Activated CD4-positive, alpha-beta T cell treated with anti-CD3 and anti-CD28 coated beads, Interleukin-2, amount 10 ng/mL, durations not matched to agents 7 days and 5 days (primary cell): ENCODE measurements at places on chromosomes 12 and 14. TPM values are rescaled to one million over a fixed set of nuclear protein-coding genes. Genes with fewer than 3 reads are reported as not detected.
A peak's percentile ranks its signal among the peaks of the same experiment; 100 is the strongest.

GRCh38 chr14:104282332-104283196 lies 144.2 kb downstream of the KIF26A start:
- H3K36me3 ChIP-seq: no peaks in the 10 kb centered on the region
- no peaks in the 10 kb centered on the region for H3K4me1 ChIP-seq
- H3K27ac ChIP-seq: no peak overlapping the region
- no peak overlapping the region for H3K4me3 ChIP-seq
- DNase-seq: no peak

- H3K4me3 ChIP-seq: no peak overlapping the region
- H3K36me3 ChIP-seq: no peaks in the 10 kb centered on the region
- H3K27ac ChIP-seq: no peak overlapping the region
- H3K27me3 ChIP-seq: no peaks in the 10 kb centered on the region
- no peak for DNase-seq
Observed at GRCh38 chr12:82124711-82125380, 233.3 kb downstream of the CCDC59 start.

- H3K36me3 ChIP-seq: no peaks in the 10 kb centered on the region
- H3K27me3 ChIP-seq: no peaks in the 10 kb centered on the region
- H3K27ac ChIP-seq: no peak overlapping the region
- H3K4me1 ChIP-seq: no peaks in the 10 kb centered on the region
Observed at GRCh38 chr14:53807108-53807507, 149.5 kb downstream of the BMP4 start.

- no peak for DNase-seq
- H3K27me3 ChIP-seq: peaks cover 93% of the 10 kb centered on the region
- H3K4me1 ChIP-seq: peaks cover 4% of the 10 kb centered on the region
- H3K27ac ChIP-seq: no peak overlapping the region
- peaks cover 4% of the 10 kb centered on the region for H3K36me3 ChIP-seq
- H3K4me3 ChIP-seq: no peak overlapping the region
Observed at GRCh38 chr12:114404926-114405518, 922 bp downstream of the TBX5 start.

DNA sequence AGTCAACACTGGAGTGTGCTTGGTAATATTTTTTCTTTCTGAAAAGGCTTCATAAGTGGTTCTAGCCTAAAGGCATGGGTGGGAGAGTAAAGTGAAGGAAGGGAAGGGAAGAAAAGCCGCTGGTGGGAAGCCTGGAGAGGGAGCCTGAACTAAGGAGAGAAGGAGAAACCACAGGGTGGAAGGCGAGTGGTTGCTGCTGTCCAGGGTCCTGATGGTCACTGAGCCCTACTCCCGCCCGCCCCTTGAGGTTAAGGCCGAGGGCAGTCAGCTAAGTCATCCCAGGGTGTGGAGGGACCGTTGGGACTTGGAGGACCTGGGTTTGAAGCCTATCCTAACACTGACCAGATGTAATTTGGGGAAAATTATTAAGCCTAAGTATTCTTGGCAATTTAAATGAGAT lies 189.1 kb downstream of the PIWIL1 start:
- no peak overlapping the region for H3K27ac ChIP-seq
- H3K36me3 ChIP-seq: no peaks in the 10 kb centered on the region
- H3K27me3 ChIP-seq: no peaks in the 10 kb centered on the region
- DNase-seq: peak; percentile 7
- no peak overlapping the region for H3K4me3 ChIP-seq
- H3K4me1 ChIP-seq: no peaks in the 10 kb centered on the region

- H3K4me3 ChIP-seq: no peak overlapping the region
- no peaks in the 10 kb centered on the region for H3K36me3 ChIP-seq
- H3K27ac ChIP-seq: no peak overlapping the region
- DNase-seq: no peak
Observed at GRCh38 chr12:125315771-125316170, 250.5 kb downstream of the AACS start.

DNA sequence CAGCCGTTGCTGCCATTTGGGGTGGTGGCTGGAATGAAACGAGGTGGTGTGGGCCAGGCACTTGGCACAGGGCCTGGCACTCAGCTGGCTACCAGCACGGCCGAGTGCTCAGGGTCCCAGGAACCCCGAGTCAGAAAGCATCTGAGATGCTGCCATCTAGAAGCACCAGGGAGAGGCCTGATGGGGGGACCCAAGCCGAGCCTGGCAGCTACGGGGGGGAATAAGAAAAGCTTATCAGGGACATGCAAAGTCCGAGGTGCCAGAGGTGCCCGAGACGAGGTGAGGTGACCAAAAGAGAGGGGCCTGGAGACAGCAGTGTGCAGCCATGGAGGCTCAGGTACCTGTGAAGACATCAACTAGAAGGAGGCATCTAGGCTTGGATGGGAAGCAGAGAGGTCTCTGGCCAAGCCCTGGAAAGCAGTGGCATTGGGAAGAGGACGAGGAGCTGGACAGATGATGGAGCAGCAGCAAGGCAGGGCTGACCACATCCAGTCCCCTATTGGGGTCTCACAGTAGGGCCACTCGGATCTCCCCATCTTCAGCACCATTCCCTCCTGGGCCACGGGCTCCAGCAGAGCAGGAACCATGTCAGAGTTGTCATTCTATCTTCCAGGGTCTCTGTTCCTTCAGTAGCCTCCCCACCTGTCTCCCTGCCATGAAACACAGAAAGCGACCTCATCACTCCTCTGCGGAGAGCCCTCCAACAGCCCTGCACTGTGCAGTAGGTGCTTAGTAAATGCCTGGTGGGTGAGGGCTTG lies 59.3 kb upstream of the DIO3 start:
- H3K4me1 ChIP-seq: no peaks in the 10 kb centered on the region
- no peaks in the 10 kb centered on the region for H3K36me3 ChIP-seq
- DNase-seq: no peak
- no peak overlapping the region for H3K27ac ChIP-seq

DNA sequence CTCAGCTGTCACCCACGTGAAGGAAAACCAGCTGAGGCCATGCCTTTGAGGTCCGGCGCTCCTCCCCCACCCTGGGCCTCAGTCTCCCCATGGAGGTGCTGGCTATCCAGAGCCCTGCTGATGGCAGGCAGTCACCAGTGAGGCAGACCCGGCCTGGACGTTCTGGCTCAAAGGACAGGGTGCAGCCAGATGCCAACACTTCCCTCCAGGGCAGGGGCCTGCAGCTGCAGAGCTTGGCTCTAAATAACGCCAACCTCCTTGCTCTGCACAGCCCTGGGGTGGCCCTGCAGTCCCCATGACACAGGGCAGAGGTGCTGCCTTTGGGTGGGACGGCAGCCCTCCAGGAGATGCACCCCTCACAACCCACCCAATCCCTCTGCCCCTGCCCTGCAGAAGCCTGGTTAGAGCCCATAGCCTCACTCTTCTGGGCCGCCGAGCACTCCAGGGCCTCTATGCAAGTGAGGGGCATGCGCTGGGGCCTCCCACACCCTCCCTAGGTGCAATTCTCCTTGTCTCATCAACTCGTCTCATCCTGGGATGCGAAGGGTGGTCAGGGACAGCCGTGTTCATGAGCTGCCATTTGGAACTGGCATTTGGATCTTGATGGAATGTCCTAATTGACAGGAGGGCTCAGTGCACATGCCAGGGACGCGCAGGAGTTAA lies 30.4 kb downstream of the CCDC85C start:
- no peaks in the 10 kb centered on the region for H3K27me3 ChIP-seq
- no peaks in the 10 kb centered on the region for H3K4me1 ChIP-seq
- no peaks in the 10 kb centered on the region for H3K36me3 ChIP-seq
- H3K4me3 ChIP-seq: no peak overlapping the region

DNA sequence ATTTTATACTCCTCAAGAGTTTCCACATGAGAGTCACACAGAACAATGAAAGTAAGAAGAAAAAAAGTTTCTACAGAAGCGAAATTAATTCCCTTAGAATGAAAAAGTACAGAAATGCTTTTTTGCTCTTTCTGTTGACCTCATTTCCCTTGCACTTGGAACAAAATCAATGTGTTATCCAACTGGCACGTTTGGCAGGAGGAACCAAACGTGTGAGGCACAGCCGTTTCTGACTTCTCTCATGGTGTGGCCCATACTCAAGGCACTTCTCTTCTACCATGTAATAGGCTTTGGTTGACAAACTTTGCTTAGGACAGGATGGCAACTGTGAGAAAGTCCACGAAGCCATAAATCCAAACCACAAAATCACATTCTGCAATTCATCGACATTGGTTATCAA lies 297.0 kb downstream of the FUT8 start:
- DNase-seq: no peak
- peaks cover 50% of the 10 kb centered on the region for H3K36me3 ChIP-seq
- no peak overlapping the region for H3K4me3 ChIP-seq
- no peaks in the 10 kb centered on the region for H3K27me3 ChIP-seq

GRCh38 chr12:9115731-9116559 lies at the start of gene A2M:
A2M (minus strand) TSS chr12:9115919; CDS start chr12:9115849, 70 bp downstream.
- no peak within 1 kb of the TSS for H3K4me3 ChIP-seq
- no peak within 1 kb of the TSS for H3K27ac ChIP-seq
- H3K4me1 ChIP-seq: peaks cover 7% of the 10 kb centered on the region
- DNase-seq: no peak

- no peaks in the 10 kb centered on the region for H3K27me3 ChIP-seq
- H3K4me1 ChIP-seq: peaks cover 55% of the 10 kb centered on the region
- peak; percentile 56 for DNase-seq
Observed at GRCh38 chr12:94174576-94174975, 26.2 kb downstream of the PLXNC1 start.

- H3K36me3 ChIP-seq: no peaks in the 10 kb centered on the region
- DNase-seq: no peak
- no peaks in the 10 kb centered on the region for H3K4me1 ChIP-seq
- H3K4me3 ChIP-seq: no peak overlapping the region
- no peak overlapping the region for H3K27ac ChIP-seq
Observed at GRCh38 chr12:132366341-132366861, 37.0 kb upstream of the GALNT9 start.

DNA sequence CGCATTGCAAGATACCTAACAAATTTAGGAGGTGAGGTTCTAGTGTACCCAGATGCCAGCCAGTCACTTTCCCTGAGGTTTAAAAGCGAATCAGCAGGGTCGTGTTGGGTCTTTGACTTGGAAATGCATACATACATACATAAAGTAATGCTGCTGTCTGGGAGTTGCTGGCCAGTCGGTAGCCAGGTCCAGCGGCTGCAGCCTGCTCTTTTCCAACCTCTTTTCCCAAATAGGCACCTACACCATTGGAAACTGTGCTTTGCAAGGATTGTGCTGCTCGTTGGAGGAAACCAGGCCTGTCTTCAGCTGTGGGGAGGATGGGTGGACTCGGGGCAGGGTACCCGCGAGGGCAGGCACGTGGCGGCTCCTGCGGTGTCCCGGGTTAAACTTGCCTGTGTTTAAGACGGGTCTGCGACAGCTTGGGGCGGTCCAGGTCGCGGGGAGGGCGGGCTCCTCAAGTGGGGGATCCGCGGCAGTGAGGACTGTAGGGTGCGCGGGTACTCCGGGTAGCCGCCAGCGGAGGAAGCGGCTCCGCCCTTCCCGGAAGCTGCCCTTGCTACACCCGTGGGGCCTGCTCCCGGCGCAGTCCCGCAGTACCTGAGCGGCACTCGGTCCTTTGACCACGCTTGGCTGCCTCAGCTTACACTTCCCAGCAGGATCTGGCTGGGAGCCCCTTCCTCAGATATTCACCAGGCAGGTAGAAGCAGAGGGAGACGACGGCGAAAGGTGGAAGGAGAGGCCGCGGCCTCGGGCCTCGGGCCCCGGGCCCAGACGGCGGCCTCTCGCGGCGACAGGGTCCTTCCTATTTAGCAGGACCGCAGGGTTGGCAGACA lies 2.7 kb downstream of the TTC6 start:
- no peak overlapping the region for H3K27ac ChIP-seq
- peaks cover 77% of the 10 kb centered on the region for H3K27me3 ChIP-seq
- H3K4me3 ChIP-seq: no peak overlapping the region
- peaks cover 9% of the 10 kb centered on the region for H3K36me3 ChIP-seq

DNA sequence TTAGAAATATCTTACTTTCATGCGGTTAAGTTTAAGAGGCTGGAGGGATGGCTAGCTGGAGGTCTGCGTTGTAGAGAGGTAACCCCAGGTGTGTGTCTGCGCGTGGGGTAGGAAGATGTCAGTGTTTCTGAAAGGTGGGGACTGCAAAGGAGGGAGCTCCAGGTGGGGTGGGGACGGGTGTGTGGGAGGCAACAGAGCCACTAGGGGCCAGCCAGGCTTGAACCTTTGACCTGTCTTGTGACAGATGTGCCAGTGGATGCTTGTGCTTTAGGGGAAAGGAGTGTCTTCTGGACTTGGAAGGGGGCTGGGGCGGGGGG lies 841 bp downstream of the GLI1 start:
- H3K27ac ChIP-seq: peak overlapping the region; percentile 31
- H3K36me3 ChIP-seq: no peaks in the 10 kb centered on the region
- peak overlapping the region; percentile 59 for H3K4me3 ChIP-seq
- peaks cover 59% of the 10 kb centered on the region for H3K4me1 ChIP-seq

- peaks cover 53% of the 10 kb centered on the region for H3K4me1 ChIP-seq
- H3K36me3 ChIP-seq: peaks cover 10% of the 10 kb centered on the region
- H3K27ac ChIP-seq: peak overlapping the region; percentile 95
Observed at GRCh38 chr12:96445691-96446583, 43.4 kb upstream of the CFAP54 start.

- H3K4me3 ChIP-seq: no peak overlapping the region
- H3K36me3 ChIP-seq: no peaks in the 10 kb centered on the region
- no peaks in the 10 kb centered on the region for H3K27me3 ChIP-seq
- no peak overlapping the region for H3K27ac ChIP-seq
- no peak for DNase-seq
Observed at GRCh38 chr12:116454950-116455447, 104.2 kb upstream of the MAP1LC3B2 start.

DNA sequence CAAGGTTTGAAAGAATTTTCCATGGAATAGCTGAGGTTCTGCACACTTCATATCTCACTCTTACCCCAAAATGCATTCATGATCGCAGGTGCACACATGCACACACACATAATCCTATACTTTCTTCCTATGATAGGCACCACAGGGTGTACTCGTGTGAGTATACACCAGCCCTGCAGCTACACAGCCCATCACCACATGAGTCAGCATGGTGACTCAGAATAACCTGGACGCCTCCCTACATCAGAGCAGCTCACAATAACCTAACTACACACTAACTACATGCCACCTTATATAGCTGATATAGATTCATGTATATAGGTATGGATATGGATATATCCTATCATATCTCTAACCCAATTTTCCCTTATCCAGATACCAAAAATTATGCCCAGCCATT lies 850.2 kb upstream of the TMEM132C start:
- H3K4me3 ChIP-seq: no peak overlapping the region
- H3K4me1 ChIP-seq: no peaks in the 10 kb centered on the region
- H3K27ac ChIP-seq: no peak overlapping the region
- no peak for DNase-seq
- H3K27me3 ChIP-seq: no peaks in the 10 kb centered on the region
- H3K36me3 ChIP-seq: no peaks in the 10 kb centered on the region

GRCh38 chr12:89173678-89174077 lies 178.6 kb downstream of the DUSP6 start:
- H3K36me3 ChIP-seq: peaks cover 12% of the 10 kb centered on the region
- H3K4me1 ChIP-seq: no peaks in the 10 kb centered on the region
- H3K27me3 ChIP-seq: no peaks in the 10 kb centered on the region
- DNase-seq: no peak
- no peak overlapping the region for H3K4me3 ChIP-seq

Gene PROX2
- not detected for total RNA-seq

Gene C12orf54
- total RNA-seq: not detected

Gene PRPH
- not detected for total RNA-seq

Gene LEMD3
- total RNA-seq: 28.5 TPM

Gene RNASE1
- total RNA-seq: not detected

Gene RHEBL1
- 4.6 TPM for total RNA-seq

Gene IFNG-AS1
- not detected for total RNA-seq

Gene RD3L
- total RNA-seq: not detected

Gene HVCN1
- 18.7 TPM for total RNA-seq

Gene SDSL
- total RNA-seq: 4.5 TPM

Gene OR6C2
- not detected for total RNA-seq
